ENCODE measurements at places on chromosomes 16 and 17. TPM values are rescaled to one million over a fixed set of nuclear protein-coding genes. Genes with fewer than 3 reads are reported as not detected.

Gene CTRB2
- not detected for total RNA-seq

Gene LRRC75A
- 7.5 TPM for total RNA-seq

Gene TNFAIP1
- total RNA-seq = 21.7 TPM

Gene SLC47A1
- total RNA-seq = 0.71 TPM

Gene B4GALNT2
- total RNA-seq = under 0.01 TPM

DNA sequence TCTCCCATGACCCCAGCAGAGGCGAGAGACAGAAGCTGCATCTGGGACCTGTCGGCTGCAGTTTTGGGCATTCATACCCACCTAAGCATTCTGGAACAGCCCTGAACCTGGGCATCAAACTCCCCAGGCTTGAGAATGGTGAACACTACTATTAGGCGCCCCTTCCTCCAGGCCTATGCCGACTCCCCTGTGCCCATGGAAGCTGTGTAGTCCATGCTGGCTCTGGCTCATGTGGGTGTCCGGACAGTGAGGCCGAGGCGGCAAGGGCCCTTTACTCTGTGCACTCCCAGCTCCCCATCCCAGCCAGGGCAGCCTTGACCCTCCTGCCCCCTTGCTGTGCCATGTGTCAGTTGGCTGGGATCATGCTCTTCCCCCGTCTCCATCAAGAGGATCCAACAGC is 89.0 kb upstream of the TOB1 start:
- H3K4me1 ChIP-seq = peaks cover 64% of the 10 kb centered on the region
- H3K27ac ChIP-seq = peak overlapping the region; percentile 53
- no peaks in the 10 kb centered on the region for H3K27me3 ChIP-seq
- no peak overlapping the region for H3K4me3 ChIP-seq
- peaks cover 6% of the 10 kb centered on the region for H3K36me3 ChIP-seq

- no peaks in the 10 kb centered on the region for H3K27me3 ChIP-seq
- H3K36me3 ChIP-seq = peaks cover 36% of the 10 kb centered on the region
- peaks cover 33% of the 10 kb centered on the region for H3K4me1 ChIP-seq
- H3K27ac ChIP-seq = peak within 1 kb of the TSS; percentile 97
- H3K4me3 ChIP-seq = peak within 1 kb of the TSS; percentile 90
Observed at GRCh38 chr17:28335201-28335958, at the start of the genes IFT20 and TNFAIP1. Gene IFT20, minus strand, starts transcription at chr17:28335472. Its CDS starts 3,487 bp downstream, at chr17:28331985. Gene TNFAIP1, plus strand, starts transcription at chr17:28335761. Its CDS starts 3,761 bp downstream, at chr17:28339522.

DNA sequence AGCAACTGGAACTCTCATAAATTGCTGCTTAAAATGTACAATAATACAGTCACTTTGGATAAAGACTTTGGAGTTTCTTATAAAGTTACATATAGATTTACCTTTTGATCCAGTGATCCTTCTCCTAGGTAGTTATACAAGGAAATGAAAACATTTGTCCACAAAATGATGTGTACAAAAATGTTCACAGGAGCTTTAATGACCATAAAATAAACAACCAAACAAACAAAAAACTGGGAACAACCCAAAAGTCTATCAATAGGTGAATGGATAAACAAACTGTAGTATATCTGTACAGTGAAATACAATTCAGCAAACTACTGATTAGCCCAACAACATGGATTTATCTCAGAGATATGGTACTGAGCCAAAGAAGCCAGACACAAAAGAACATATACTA is 37.6 kb downstream of the TTLL6 start:
- H3K4me3 ChIP-seq = no peak overlapping the region
- peaks cover 8% of the 10 kb centered on the region for H3K27me3 ChIP-seq
- H3K36me3 ChIP-seq = no peaks in the 10 kb centered on the region
- no peak for DNase-seq
- H3K4me1 ChIP-seq = no peaks in the 10 kb centered on the region
- no peak overlapping the region for H3K27ac ChIP-seq

GRCh38 chr16:55597928-55598327 is 31.4 kb downstream of the CAPNS2 start:
- H3K36me3 ChIP-seq = no peaks in the 10 kb centered on the region
- H3K4me3 ChIP-seq = no peak overlapping the region
- H3K27me3 ChIP-seq = no peaks in the 10 kb centered on the region
- DNase-seq = no peak

- no peak overlapping the region for H3K4me3 ChIP-seq
- no peaks in the 10 kb centered on the region for H3K36me3 ChIP-seq
- H3K27ac ChIP-seq = peak overlapping the region; percentile 20
- DNase-seq = no peak
- no peaks in the 10 kb centered on the region for H3K27me3 ChIP-seq
- peaks cover 16% of the 10 kb centered on the region for H3K4me1 ChIP-seq
Observed at GRCh38 chr16:49440156-49441065, 66.8 kb downstream of the C16orf78 start.

GRCh38 chr16:47310792-47311211 is 150.1 kb downstream of the ITFG1 start:
- H3K36me3 ChIP-seq = no peaks in the 10 kb centered on the region
- no peak overlapping the region for H3K27ac ChIP-seq
- no peaks in the 10 kb centered on the region for H3K27me3 ChIP-seq
- no peak overlapping the region for H3K4me3 ChIP-seq
- H3K4me1 ChIP-seq = no peaks in the 10 kb centered on the region

DNA sequence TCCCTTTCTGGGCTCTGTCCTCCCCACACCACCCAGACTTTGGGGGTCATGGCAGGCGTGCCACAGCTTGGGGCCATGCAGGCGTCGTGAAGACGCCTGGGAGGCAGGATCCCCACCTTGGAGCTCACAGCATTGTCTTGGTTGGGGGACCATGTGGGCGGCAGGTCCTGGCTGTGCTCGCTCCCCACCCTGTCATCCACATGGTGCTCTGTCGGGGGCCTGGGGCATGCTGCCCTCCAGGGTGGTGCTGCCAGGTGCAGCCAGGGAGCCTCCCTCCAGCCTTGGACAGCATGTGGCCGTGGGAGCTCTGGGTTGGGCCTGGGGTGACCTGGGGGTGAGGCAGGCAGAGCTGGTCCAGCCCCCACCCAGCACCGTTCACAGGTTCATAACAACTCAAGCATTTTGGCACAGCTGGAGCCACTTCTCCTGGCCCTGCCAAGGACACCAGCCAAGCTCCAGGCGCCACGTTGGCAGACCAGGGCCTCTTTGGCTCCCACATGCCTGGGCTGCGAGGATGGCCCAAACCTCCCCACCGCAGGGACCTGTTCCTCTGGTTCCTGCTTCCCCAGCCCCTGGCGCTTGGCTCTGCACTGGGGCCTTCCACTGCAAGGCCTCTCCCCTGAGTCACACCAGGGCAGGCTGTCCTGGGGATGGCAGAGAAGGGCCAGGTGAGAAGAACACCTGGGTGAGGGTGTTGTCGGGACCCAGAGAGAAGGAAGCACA is 15.1 kb upstream of the ATP6V0C start:
- H3K27ac ChIP-seq = no peak overlapping the region
- peaks cover 51% of the 10 kb centered on the region for H3K36me3 ChIP-seq
- H3K4me3 ChIP-seq = no peak overlapping the region
- no peak for DNase-seq
- H3K4me1 ChIP-seq = peaks cover 47% of the 10 kb centered on the region
- H3K27me3 ChIP-seq = no peaks in the 10 kb centered on the region

DNA sequence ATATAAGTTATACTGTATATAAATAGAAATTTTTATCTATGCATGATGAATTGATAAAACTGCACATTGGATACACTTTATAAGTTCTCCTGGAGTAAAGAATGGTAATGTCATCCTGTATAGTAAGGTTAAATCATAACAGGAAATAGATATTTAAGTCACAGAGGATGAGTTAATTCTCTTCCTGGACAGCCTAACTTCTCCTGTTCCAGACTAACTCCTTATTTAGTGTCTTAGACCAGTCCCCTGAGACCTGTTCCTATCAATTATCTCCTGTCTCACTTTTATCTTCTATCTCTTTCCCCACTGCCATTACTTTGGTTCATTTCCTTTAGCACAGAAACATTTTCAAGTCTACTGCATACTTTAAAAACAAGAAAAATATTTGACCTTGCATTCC is 46.5 kb downstream of the SSH2 start:
- H3K4me3 ChIP-seq = no peak overlapping the region
- H3K27me3 ChIP-seq = no peaks in the 10 kb centered on the region
- no peaks in the 10 kb centered on the region for H3K4me1 ChIP-seq
- H3K27ac ChIP-seq = no peak overlapping the region
- H3K36me3 ChIP-seq = no peaks in the 10 kb centered on the region

- DNase-seq = no peak
- no peaks in the 10 kb centered on the region for H3K4me1 ChIP-seq
- no peaks in the 10 kb centered on the region for H3K27me3 ChIP-seq
- H3K4me3 ChIP-seq = no peak overlapping the region
Observed at GRCh38 chr17:58920773-58921172, 165.1 kb downstream of the PPM1E start.

DNA sequence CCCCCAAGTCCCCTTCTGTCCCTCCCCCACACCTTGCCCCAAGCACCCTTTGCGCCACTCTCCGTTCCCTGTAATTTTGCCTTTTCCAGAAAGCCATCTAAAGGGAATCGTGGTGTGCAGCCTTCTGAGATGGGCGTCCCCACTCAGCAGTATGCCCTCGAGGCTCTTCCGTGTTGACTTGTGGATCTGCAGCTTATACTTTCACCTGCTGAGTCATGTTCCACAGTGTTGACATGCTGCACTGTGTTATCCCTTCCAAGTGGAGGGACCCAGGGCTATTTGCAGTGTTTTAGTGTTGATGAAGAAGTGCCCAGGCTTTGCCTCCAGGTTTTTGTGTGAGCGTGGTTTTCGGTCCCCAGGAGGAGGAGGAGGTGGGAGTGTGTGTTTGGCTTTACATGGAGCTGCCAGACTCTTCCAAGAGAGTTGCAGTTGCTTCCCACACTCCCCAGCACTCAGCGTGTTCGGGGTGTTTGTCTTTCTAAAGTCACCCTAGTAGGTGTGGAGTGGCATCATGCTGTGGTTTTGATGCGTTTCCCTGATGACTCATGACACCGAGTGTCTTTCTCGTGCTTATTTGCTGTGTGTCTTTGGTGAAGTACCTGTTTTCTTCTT is 32.1 kb upstream of the JPT2 start:
- H3K4me1 ChIP-seq = peaks cover 28% of the 10 kb centered on the region
- H3K4me3 ChIP-seq = no peak overlapping the region
- no peaks in the 10 kb centered on the region for H3K27me3 ChIP-seq
- H3K27ac ChIP-seq = no peak overlapping the region
- DNase-seq = no peak
- peaks cover 61% of the 10 kb centered on the region for H3K36me3 ChIP-seq

DNA sequence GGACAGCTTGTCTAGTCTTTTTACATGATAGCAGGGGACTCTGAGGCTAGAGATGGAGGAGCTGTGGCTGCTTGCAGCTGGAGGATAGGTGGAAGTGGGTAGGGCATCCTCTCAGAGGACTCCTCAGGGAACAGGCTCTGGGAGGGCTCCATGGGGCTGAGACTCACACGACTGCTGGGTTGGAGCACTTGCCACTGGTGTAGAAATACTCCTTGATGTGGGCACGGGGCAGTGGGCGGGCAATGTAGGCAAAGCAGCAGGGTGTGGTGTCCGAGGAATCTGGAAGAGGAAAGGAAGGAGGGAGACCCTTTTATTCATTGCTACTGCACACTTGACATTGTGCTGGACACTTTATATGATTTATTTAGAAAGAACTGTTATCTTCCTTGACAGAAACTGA is 1.8 kb downstream of the CCL5 start:
- H3K27ac ChIP-seq = no peak overlapping the region
- H3K4me3 ChIP-seq = no peak overlapping the region
- H3K36me3 ChIP-seq = no peaks in the 10 kb centered on the region
- no peak for DNase-seq
- peaks cover 2% of the 10 kb centered on the region for H3K4me1 ChIP-seq
- H3K27me3 ChIP-seq = no peaks in the 10 kb centered on the region

DNA sequence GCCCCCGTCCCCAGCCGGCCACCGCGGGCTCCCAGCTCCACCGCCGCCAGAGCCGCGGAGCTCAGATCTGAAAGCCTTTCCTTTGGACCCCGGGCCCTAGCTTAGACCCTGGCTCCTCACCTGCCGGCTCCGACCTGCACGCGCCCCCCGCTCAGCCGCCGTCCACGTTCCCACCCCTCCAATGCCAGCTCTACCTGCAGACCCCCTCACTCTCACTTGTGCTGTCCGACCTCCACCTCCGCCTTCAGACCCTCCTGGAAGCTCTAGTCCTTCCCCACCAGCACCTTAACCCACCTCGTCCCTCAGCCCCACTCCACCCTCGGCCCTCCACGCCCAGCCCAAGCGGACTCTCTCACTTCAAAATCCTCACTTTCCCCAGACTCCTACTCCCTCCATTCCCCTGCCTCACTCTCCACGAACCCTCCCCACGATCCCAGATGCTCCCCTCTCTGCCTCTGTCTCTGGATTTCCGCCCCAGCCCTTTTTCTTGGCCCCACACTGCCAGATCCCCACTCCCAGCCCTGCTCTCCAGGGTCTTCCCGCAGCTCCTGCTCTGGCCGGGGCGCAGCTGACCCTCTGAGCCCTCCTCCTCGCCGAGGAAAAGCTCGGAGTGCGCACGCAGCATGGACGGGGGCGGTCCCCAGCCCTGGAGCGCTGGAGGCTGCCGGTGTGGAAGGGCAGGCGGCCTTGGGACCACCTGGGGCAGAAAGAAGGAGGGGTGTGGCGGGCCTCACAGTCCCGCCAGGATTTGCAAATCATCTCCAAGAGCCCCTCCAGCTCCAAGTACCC is at the start of gene TMEM114:
Gene TMEM114, minus strand, starts transcription at position 612 of the 789 bp plus-strand sequence. CDS start 673 bp downstream, outside the sequence.
- H3K36me3 ChIP-seq = no peaks in the 10 kb centered on the region
- H3K4me1 ChIP-seq = peaks cover 3% of the 10 kb centered on the region
- H3K4me3 ChIP-seq = no peak within 1 kb of the TSS
- DNase-seq = no peak

DNA sequence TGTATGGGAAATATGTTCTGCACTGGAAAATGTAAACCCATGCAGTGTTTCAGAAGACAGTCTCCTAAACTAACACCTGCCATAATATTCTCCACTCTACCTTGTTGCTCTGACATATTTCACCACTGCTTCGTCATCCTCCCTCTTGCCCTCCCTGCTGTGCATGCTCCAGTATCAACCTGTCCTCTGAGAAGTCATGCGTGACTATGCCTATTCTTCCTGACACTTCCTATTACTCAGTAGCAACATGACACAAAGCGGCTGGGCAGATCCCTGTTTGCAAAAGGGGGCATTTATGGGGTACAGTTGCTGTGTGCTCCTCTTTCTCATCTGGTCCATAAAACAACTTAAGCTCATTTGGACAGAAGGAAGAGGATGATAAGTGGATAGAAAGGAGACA is 805.6 kb upstream of the EEF2KMT start:
- no peak for DNase-seq
- no peak overlapping the region for H3K27ac ChIP-seq
- H3K4me3 ChIP-seq = no peak overlapping the region

GRCh38 chr16:70267516-70267915 is 15.8 kb upstream of the EXOSC6 start:
- no peaks in the 10 kb centered on the region for H3K4me1 ChIP-seq
- H3K36me3 ChIP-seq = peaks cover 75% of the 10 kb centered on the region
- H3K27ac ChIP-seq = no peak overlapping the region
- H3K27me3 ChIP-seq = no peaks in the 10 kb centered on the region
- DNase-seq = no peak

GRCh38 chr17:16915752-16916556 is 56.0 kb downstream of the TNFRSF13B start:
- no peak overlapping the region for H3K4me3 ChIP-seq
- DNase-seq = peak; percentile 25
- no peaks in the 10 kb centered on the region for H3K36me3 ChIP-seq
- peaks cover 15% of the 10 kb centered on the region for H3K4me1 ChIP-seq

GRCh38 chr17:57305908-57306504 is 49.7 kb downstream of the MSI2 start:
- peaks cover 3% of the 10 kb centered on the region for H3K36me3 ChIP-seq
- H3K27me3 ChIP-seq = no peaks in the 10 kb centered on the region
- no peak overlapping the region for H3K4me3 ChIP-seq
- H3K27ac ChIP-seq = no peak overlapping the region
